Pancreas (tissue), 10 donors: ENCODE measurements at places on chromosomes 6 and 20. TPM values are rescaled to one million over a fixed set of nuclear protein-coding genes. Genes with fewer than 3 reads are reported as not detected.

RANBP9 gene
- total RNA-seq, result 18.4 TPM

RNF39 gene
- total RNA-seq, result 0.18 TPM

OTOR gene
- total RNA-seq, result not detected

UST gene
- 6.7 TPM for total RNA-seq

TNFRSF6B gene
- 0.31 TPM for total RNA-seq

DNA sequence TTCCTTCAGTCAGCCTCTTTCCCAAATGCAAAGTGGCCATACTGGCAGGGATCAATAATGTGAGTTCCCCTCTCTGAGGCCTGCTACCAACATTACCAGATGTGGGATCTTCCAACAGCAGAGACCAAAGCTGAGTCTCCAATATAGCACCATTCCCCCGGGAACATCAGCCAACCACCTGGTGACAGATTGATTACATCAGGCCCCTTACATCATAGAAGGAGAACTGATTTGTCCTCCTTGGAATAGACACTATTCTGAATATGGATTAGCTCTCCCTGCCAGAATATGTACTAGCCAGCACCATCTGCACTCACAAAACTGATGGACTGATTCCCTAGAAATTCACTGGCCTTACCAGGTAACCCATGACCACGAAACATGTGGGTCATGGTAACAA lies 61.9 kb upstream of the CARMIL1 start:
- no peaks in the 10 kb centered on the region for H3K36me3 ChIP-seq
- DNase-seq, result no peak
- no peaks in the 10 kb centered on the region for H3K27me3 ChIP-seq
- H3K4me1 ChIP-seq, result peaks cover 16% of the 10 kb centered on the region
- no peak overlapping the region for H3K4me3 ChIP-seq

DNA sequence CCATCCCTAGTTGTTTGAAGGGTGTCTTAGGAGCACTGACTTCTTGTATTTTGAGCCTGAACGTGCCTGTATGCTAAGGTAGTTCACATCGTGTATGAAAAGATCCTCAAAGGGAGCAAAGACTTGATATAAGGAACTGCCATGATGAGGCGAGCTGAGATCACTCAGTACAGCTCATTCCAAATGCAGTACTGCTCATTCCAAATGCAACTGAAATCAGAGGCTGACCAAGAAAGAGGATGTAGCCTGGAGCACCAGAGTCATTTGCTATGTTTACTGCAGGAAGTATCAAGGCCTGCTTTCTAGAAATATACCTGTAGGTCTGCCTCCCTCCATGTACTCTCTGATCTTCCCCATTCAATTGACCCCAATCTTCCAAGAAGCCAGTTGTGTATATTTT lies 832.2 kb downstream of the EYS start:
- H3K27ac ChIP-seq, result no peak overlapping the region
- no peak for DNase-seq
- no peaks in the 10 kb centered on the region for H3K4me1 ChIP-seq

- peak; percentile 40 for DNase-seq
- H3K4me1 ChIP-seq, result peaks cover 4% of the 10 kb centered on the region
- H3K27me3 ChIP-seq, result no peaks in the 10 kb centered on the region
- H3K27ac ChIP-seq, result no peak overlapping the region
- H3K4me3 ChIP-seq, result no peak overlapping the region
- H3K36me3 ChIP-seq, result no peaks in the 10 kb centered on the region
Observed at GRCh38 chr20:46312075-46312944, 4.0 kb upstream of the CDH22 start.

DNA sequence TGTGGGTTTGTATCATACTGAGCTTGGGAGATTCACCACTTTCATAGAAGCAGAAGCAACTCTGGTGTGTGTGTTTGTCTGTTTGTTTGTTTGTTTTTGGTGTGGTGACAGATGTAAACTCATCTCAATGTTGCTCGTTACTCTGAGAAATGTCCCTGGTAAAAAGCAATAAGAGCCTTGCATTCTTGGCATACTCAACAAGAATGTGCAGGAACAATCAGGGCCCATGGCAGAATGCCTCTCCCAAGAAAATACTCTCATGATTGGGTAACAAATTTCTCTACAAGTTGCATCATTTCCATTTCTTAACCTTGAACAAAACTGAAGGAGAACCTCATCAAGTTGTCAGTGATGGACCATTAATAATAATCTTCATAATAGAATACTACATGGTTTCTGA lies 43.0 kb upstream of the PKHD1 start:
- no peaks in the 10 kb centered on the region for H3K36me3 ChIP-seq
- H3K27me3 ChIP-seq, result no peaks in the 10 kb centered on the region
- DNase-seq, result no peak
- H3K4me1 ChIP-seq, result peaks cover 2% of the 10 kb centered on the region
- H3K4me3 ChIP-seq, result no peak overlapping the region

DNA sequence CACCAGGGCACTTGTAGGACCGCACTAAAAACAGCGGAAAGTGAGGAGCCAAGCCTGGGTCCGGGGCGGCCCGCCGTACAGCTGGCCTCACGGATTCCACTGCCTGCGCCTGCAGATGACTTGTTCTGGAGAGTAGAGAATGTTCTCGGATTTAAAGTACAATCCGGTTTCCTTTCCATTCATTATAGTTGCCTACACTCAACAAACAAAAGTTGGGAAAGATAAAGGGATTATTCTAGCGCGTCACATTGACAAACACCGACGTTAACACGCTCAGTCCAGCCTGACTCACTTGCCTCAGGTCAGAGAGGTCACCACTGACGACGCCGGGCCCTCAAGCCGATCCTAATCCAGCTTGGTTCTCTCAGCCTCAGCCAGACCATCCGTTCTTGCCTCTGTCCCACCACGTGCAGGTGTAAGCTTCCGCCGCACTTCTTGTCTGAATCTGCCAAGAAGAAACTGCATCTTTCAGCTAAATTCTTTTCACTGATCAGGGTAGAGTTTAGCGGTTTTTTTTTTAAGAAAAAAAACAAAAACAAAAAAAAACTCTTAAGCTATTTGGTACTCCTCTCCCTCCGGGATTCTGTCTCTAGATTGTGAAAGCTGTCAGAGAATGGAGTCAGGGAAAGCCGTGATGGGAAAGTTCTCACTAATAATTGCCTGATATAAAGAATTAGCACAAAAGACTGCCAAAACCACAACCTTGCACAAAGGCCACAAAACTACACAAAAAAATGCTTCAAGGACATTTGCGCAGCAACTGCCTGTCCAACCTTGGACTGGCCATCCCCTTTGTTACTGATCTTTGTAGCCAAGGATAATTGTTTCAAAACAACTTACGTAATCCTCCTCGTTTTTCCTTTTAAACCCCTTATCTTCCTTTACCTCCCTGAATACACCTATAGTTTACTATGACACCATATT lies 1.1 kb upstream of the PHF10 start:
- peaks cover 8% of the 10 kb centered on the region for H3K4me1 ChIP-seq
- H3K27ac ChIP-seq, result peak overlapping the region; percentile 93
- H3K4me3 ChIP-seq, result peak overlapping the region; percentile 63
- no peaks in the 10 kb centered on the region for H3K36me3 ChIP-seq
- peak; percentile 60 for DNase-seq

DNA sequence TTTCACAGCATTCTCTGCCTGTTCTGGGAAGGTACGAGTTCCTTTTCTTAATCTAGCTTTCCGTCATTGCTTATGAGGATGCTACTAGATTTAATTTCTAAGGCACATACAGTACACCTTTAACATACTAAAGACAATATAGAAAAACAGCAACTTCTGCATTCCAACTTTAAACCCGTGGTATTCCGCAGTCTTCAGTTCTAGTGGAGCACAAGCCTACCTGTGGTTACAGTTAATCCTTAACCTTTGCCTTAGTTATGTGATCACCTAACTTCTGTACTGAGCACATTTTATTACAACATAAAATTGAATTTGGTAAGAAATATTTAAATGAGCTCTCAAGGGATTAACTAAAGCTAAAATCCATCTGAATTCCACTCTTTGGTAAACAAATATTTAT lies 289.5 kb downstream of the BTBD9 start:
- H3K27me3 ChIP-seq, result no peaks in the 10 kb centered on the region
- DNase-seq, result no peak
- no peaks in the 10 kb centered on the region for H3K36me3 ChIP-seq

- no peak overlapping the region for H3K4me3 ChIP-seq
- no peaks in the 10 kb centered on the region for H3K27me3 ChIP-seq
Observed at GRCh38 chr20:53412577-53413185, 181.0 kb downstream of the ZNF217 start.

DNA sequence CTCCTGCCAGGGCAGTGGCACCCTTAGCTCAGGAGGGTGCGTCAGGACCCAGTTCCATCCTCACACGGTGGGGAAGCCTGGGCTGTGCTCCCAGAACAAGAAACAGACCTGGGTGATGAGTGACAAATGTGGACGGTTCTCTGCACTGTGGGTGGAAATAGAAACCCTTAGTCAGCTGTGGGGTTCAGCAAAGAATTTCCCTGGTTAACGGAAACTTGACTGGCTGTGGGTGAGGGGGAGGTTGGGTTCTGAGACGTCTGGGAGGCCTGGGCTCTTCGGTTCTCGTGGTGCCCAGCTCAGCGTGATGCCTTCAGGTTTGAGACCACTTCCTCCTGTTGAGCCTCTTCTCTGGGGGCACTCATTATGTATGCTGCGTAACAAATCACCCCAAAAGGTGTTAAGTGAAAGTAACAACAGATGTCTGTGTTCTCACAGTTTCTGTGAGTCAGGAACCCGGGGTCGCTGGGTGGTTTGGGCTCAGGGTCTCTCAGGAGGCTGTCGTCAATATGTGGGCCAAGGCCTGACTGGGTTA lies 53.1 kb upstream of the FAM83D start:
- no peaks in the 10 kb centered on the region for H3K27me3 ChIP-seq
- DNase-seq, result no peak

DNA sequence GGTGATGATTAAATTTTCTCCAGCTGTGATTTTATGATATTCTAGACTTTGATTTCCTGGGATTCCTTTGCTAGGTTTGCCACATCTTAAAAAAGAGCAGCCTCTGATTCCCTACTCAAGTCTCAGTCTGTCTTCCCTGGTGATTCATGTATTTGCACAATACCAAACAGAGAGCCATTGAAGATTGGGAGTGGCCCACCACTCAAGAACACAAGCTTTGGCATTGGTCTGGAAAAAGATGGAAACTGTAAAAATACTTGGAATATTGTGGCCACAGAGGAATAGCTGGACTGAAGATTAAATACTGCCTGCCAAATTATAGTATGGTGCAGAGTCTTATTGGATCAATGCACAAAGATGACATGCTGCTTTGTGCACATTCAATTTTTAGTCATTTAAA lies 32.9 kb downstream of the PTCHD4 start:
- H3K4me3 ChIP-seq, result no peak overlapping the region
- no peaks in the 10 kb centered on the region for H3K4me1 ChIP-seq
- H3K36me3 ChIP-seq, result no peaks in the 10 kb centered on the region
- H3K27me3 ChIP-seq, result no peaks in the 10 kb centered on the region
- DNase-seq, result no peak

DNA sequence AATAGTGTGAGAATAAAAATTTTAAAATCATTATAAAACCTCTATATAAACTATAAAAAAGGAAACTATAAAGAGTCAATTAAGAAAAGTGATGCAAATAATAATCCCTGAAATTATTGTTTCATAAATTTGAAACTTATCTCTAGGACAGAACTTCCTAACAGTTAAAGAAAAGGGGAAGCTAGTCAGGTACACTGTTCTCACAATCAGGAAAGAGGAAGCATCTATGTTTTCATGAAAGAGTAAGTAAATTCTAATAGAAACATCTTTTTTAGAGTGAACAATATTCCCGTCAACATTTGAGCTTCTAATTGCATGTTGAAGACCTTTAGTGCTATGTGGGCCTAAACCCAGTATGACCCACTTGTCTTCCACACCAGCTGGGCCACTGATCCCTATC lies 1.2 kb upstream of the ADGRF1 start:
- H3K27ac ChIP-seq, result no peak overlapping the region
- DNase-seq, result no peak
- no peaks in the 10 kb centered on the region for H3K36me3 ChIP-seq
- no peak overlapping the region for H3K4me3 ChIP-seq

- H3K4me1 ChIP-seq, result peaks cover 5% of the 10 kb centered on the region
- H3K27me3 ChIP-seq, result no peaks in the 10 kb centered on the region
- H3K36me3 ChIP-seq, result no peaks in the 10 kb centered on the region
- H3K27ac ChIP-seq, result no peak overlapping the region
Observed at GRCh38 chr20:376750-377149, 3.8 kb upstream of the TRIB3 start.

- H3K36me3 ChIP-seq, result no peaks in the 10 kb centered on the region
- H3K4me3 ChIP-seq, result no peak overlapping the region
- no peaks in the 10 kb centered on the region for H3K4me1 ChIP-seq
- no peak overlapping the region for H3K27ac ChIP-seq
- DNase-seq, result no peak
Observed at GRCh38 chr6:139147628-139148027, 12.7 kb downstream of the HECA start.

DNA sequence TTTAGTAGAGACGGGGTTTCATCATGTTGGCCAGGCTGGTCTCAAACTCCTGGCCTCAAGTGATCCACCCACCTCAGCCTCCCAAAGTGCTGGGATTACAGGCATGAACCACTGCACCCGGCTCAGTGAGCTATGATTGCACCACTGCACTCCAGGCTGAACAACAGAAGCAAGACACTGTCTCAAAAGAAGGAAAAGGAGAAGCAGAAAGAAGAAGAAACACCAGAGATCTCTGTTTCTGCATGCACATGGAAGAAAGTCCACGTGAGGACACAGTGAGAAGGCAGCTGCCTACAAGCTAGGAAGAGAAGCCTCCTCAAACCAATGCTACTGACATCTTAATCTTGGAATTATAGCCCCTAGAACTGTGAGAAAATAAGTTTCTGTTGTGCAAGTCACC lies 16.0 kb downstream of the ECT2L start:
- H3K27me3 ChIP-seq, result no peaks in the 10 kb centered on the region
- no peak overlapping the region for H3K27ac ChIP-seq
- no peaks in the 10 kb centered on the region for H3K36me3 ChIP-seq
- DNase-seq, result no peak

GRCh38 chr20:49889935-49890333 lies 25.4 kb downstream of the SPATA2 start:
- no peak overlapping the region for H3K4me3 ChIP-seq
- peaks cover 19% of the 10 kb centered on the region for H3K4me1 ChIP-seq
- no peaks in the 10 kb centered on the region for H3K27me3 ChIP-seq
- peak; percentile 47 for DNase-seq
- peak overlapping the region; percentile 45 for H3K27ac ChIP-seq
- no peaks in the 10 kb centered on the region for H3K36me3 ChIP-seq

DNA sequence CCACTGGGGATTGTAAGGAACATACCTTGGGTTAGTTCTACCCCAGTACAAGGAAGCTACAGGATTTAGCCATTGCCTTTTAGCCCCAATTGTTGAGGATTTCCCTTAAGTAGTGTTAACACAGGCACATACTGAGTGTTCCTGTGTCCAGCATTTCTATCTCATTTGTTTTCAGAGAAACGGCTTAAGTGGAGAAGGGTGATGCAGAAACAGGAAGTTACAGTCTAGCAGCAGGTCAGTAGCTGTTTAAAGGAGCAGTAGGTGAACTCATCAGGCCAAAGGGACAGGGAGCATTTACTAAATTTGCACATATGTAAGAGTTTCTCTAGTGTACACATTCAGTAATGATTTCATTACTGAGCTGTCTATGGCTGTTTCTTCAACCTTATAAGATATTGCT lies 644.2 kb upstream of the GJE1 start:
- H3K27ac ChIP-seq, result no peak overlapping the region
- DNase-seq, result no peak
- no peak overlapping the region for H3K4me3 ChIP-seq
- H3K4me1 ChIP-seq, result no peaks in the 10 kb centered on the region
- H3K36me3 ChIP-seq, result no peaks in the 10 kb centered on the region
- H3K27me3 ChIP-seq, result no peaks in the 10 kb centered on the region
